Heart left ventricle (tissue), 16 donors: ENCODE measurements at places on chromosomes 4 and X.

GRCh38 chrX:141467442-141467841 lies 117.1 kb downstream of the SPANXA1 start:
- DNase-seq: no peak

GRCh38 chrX:130108647-130109428 lies 1.5 kb downstream of the ELF4 start:
- peak; percentile 54 for DNase-seq

DNA sequence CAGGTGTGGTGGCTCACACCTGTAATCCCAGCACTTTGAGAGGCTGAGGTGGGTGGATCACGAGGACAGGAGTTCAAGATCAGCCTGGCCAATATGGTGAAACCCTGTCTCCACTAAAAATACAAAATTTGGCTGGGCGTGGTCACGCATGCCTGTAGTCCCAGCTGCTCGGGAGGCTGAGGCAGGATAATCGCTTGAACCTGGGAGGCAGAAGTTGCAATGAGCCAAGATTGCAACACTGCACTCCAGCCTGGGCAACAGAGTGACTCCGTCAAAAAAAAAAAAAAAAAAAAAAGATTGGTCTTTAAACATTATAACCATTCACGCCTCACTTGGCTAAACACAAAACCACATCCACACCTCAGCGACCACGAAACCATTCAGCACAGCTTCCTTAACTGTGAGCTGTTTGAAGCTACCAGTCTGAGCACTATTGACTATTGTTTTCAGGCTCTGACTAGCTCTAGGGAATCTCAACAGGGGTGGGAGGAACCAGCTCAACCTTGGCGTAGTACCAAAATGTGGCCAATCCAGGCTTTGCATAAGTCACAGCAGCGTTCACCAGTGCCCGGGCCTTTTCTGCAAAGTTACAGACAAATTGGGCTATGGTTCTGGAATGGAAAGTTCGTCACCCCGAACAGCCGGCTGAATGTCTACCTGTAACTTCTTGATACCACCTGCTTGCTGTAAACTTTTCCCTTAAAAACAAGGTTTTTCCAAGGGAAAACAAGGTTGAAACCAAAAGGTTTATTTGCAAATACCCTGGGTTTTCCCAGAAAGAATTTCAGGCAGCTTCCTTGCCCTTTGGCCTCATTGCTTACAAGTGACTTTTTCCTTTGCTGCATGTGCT lies 73.6 kb upstream of the DHX15 start:
- no peak for DNase-seq

DNA sequence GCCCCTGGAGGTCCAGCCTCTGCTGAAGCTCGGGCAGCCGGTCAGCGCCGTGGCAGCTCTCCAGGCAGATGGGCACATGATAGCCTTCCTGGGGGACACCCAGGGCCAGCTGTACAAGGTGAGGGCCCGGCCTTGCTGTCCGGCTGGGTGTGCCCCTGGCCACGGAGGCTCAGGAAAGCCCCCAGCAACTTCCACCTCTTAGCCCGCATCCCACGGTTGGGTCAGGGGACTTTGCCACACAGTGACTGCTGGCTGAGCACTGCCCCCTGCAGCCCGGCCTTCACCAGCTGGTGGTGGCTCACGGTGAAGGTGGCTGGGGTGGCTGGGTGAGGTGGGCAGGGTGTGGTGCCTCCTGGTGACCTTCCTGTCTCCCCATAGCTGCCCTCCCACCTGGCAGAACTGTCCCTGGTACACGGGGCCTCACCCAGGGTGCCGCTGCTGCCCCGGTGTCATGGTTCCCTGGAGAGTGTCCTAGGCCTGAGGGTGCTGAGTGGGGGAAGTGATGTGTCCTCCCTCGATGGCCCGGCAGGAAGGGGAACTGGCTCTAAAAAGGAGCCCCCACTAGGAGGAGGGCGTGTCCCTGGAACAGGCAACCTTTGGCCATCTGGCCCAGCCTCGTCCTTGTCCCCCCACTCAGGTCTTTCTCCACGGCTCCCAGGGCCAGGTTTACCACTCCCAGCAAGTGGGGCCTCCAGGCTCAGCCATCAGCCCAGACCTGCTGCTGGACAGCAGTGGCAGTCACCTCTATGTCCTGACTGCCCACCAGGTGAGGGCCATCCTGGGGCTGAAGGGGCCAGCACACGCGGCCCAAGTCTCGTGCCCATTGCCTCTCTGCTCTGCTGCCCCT lies 4.5 kb downstream of the PLXNB3 start:
- no peak for DNase-seq

DNA sequence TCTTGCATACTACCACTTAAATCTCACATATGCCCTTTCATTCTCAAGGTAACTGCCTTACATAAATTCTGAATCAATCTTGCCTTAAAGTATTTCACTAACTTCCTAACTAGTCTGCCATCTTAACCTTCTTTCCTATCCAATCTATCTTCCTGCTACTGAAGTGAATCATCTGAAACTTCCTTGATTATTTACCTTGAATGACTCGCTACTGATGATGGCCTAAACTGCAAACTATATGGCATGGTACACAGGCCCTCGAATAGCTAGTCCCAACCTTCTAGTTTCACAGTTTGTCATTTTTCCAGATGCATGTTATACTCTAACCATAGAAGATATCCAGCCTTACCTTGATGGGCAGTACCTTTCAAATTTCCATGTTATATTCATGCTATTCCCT lies 19.9 kb downstream of the PHKA1 start:
- no peak for DNase-seq

DNA sequence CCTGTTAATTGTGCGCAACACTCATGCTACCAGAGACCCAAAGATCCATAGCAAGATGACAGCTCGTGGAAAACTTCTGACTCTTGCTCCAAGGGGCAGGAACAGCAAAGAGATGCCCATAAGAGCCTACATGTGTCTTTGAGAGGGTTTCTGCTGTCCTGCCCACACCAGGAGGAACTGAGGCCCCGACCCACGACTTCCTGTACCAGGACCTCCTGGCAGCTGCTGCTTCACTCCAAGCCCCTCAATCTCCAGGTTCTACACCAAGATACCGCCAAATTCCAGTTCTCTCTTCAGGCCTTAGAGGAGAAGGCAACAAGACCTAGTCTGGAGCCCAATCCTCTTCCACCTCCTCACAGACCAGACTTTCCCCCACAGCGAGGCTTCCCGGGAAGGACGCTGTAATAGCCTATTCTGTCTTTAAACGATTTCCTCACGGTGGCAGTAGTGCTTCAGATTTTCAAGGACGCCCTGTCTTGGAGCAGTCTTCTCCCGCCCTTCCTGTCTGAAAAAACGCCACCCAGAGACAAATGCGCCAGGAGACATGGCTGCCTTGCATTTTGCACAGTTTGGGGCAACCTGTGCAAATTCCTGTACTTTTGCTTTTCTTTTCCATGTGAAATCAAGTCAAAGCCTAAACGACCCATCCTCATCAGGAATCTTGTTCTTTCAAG lies 230.2 kb upstream of the STK26 start:
- DNase-seq: peak; percentile 89

DNA sequence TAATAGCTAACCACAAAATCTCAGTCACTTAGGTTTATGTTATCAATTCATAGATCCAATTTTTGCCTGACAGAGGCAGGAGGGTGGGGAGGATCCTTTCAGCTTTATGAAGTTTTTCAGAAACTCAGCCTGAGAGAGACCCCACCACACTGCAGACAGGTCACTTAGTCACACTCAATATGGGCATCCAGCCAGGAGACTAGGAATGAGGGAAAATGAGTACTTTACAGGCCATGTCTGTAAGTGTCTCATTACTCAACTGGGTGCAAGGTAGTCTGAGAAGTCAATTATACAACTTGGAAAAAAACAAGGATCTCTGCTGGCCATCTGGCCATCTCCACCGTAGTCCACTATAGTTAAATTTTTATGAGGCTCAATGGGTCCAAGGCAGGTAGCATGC lies 365.9 kb downstream of the INPP4B start:
- no peak for DNase-seq
